ENCODE measurements at places on chromosomes 4 and X. TPM values are rescaled to one million over a fixed set of nuclear protein-coding genes. Genes with fewer than 3 reads are reported as not detected.

DNA sequence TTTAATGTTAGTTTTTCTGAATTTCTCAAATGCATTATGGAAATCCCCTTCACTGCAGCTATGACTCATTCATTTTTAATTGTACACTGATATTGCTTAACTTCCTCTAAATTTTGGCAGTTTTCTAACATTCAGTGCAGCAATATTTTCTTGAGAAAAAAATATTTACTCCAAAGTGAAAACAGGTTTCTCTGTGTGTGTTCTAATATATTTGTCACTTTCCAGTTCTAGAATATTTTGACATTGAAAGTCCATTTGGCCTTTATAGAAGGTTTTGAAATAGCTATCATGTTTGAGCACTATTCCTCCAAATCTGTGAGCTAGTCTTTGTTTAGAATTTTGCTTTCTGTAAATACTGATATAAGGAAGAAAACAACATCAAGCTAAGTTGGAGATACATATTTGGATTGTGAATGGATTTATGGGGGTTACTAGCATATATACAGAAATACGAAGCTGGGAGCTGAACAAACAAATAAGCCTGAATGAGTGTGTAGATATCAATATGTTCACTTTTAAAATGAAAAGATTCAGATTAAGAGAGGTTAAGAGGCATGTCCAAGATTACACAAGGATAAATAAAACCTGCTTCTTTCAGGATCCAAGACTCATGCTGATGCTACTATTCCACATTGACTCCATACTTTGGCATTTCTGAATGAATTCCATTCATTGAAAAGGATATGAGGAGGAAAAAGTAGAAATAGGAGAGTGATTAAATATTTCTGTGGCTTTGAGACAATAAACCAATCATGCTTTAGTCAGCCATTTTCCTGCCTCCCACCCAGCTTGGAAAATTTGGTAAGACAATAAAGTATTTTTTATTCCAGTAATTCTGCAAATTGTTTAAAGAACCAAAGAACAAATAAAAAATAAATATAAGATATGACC, 57.3 kb upstream of the SLIT2 start:
- DNase-seq, result no peak

DNA sequence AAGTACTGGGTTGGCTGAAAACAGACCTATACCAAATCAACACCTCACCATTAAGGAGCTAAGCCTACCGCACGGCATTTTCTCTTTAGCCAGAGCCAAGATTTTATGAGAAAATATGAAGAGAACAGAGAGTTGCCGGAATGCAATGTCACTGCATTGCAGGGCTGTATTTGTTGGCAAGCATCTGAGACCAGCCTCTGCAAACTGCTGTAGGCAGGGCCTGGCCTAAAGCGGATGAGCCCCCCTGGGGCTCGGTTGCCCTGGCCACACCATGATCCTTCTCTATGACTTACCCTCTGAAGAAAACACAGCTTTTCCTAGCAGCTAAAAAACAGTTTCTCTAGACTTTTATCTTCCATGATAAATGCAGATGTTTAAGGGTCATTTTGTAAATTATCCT, 120.5 kb upstream of the SORBS2 start:
- no peak for DNase-seq

DNA sequence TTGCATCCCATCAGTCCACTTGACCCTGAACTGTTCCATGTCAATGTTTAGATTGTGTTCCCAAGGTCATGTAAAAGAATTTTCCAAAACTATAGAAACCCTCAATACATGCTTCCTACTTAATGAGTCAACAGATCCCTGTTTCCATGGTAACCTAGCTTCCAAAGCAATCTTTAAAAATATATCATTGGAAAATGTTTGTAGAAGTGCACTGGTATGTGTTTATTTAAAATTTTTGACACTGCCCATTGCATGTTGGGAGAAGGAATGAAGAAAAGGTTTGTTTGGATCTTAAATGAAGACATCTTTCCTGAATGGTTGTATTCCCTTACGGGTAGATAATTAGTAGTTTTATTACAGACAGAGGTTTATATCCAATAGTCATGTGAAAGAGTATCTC, 345.3 kb downstream of the GABRG1 start:
- no peak for DNase-seq

- no peak for DNase-seq
Measured at GRCh38 chr4:5638316-5638715, 70.0 kb downstream of the EVC2 start.

DNA sequence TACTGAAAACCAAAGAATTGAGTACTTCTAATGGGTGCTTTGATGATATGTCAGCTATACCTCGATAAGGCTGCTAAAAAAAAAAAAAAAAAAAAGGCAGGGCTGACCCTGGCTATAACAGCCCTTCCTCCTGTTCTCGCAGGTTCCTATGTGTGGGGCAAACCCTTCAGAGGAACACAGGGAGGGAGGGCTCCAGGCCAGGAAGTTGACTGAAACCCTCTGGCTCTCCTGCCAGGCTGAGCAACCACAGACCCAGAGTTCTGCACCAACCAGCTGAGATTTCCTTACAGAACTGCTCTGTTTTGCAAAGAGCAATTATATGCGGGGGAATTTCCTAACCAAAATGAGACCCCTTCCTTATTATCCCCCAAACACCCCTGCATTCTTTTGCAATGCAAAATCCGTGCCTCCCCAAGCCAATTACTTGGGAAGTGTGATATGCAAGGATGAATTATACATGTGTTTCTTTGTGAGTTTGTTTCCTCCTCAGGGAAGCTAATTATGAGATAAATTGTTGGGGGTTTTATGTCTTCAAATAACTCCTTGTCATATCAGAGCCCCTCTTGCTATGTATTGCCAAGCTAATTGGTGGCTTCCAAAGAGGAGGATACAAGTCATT, 45.6 kb downstream of the PDHA1 start:
- no peak for DNase-seq

- peak; percentile 53 for DNase-seq
Measured at GRCh38 chr4:118981839-118982381, 93.3 kb downstream of the SYNPO2 start.

GRCh38 chr4:99811850-99812249, 4.8 kb upstream of the DAPP1 start:
- DNase-seq, result no peak

The FAM149A gene
- total RNA-seq, result 17.4 TPM

The BEX5 gene
- 1.2 TPM for total RNA-seq

The SHROOM2 gene
- total RNA-seq, result 5.8 TPM

The DCAF8L2 gene
- total RNA-seq, result not detected

The CT45A10 gene
- total RNA-seq, result not detected

Measured in urinary bladder (tissue), 4 donors.